ENCODE measurements at places on chromosomes 2 and 18.

DNA sequence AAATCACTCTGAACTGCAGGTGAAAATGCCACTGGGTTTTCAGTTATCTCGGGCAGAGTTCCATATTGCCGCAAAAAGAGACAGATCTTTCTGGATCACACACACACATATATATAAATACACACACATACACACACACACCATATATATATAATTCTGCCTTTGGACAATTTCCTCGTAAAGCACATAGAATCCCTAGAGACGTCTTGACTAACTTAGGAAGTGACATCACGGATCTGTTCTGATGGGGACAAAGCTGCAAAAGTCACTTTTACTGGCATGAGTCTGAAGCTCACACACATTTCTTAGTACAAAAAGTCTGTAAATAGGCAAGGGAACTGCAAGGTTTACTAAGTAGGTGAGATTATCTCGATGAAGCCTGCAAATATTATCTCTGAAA is 28.6 kb upstream of the MBOAT2 start:
- no peak for DNase-seq

- DNase-seq = no peak
These were observed 99.3 kb upstream of the SOX11 start for GRCh38 chr2:5592916-5593315.

DNA sequence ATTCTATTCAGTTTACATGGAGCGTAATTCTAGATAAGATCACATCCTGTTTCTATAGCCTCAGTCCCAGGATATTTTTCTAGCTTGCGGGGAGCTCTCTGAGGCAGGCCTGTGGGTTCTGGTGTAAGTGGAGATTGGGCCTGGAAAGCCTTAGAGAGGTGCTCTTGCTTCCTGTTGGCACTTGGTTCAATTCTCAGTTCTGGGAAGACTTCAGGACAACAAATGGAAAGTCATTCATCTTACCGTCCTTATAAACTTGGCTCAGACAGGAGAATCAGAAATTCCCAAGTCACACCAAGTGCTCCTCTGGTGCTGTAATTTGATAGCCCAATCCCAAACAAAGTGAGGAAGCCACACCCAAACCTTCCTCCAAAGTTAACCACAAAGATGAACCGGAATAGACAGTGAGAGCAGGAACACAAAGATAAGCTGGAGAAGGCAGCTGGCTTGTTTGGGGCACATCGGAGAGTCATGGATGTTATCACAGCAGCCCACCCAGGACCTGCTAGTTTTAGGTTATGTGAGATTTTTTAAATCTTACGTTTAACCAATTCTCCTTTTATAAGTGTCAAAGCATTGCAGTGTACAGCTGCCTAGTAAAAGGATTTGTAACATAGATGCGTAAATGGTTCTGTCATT is 144.3 kb upstream of the MAP3K20 start:
- DNase-seq = no peak

DNA sequence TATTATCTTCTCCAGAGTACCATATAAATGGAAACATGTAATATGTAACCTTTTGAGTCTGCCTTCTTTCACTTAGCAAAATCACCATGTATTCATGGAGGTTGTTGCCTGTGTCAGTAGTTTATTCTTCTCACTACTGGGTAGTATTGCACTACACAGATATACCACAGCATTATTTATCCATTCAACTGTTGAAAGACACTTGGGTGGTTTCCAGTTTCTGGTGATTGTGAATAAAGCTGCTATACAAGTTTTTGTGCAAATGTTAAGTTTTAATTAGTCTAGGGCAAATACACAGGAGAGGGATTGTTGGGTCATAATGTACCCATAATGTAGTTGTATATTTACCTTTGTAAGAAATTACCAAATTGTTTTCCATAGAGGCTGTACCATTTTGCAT is 29.6 kb upstream of the RPRD1A start:
- no peak for DNase-seq

DNA sequence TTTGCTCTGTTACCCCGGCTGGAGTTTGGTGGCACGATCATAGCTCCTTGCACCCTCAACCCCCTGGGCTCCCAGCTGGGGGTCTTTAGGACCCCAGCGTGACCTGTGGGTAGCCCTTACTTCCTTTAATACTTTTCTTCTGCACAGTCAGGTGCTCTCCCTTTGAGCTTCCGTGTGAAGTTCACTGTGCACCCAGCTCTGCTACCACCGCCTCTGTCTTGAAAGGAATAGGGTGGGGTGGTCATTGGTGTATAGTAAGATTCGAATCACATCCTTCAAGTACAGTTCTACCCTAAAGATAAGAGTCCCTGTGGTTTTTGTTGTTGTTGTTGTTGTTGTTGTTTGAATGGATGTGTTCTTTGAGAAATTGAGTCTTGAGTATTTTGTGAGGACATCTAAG is 267.4 kb downstream of the NEDD4L start:
- DNase-seq = no peak

DNA sequence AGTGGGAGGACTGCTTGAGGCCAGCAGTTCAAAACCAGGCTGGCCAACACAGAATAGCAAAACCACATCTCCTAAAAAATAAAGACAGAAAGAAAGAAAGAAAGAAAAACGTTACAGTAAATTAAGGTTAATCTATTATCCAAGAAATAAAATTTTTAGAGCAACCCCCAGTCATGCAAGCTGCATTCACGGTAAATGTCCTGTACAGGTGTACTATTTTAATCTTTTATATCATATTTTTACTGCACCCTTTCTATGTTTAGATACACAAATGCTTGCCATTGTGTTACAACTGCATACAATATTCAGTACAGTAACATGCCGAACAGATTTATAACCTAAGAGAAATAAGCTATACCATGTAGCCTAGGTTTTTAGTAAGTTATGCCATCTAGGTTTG is 6.0 kb downstream of the PDIA6 start:
- DNase-seq = no peak

GRCh38 chr18:10119991-10120390 is 206.2 kb downstream of the VAPA start:
- DNase-seq = no peak

GRCh38 chr18:64253222-64253621 is 104.3 kb upstream of the LINC00305 start:
- no peak for DNase-seq

- DNase-seq = no peak
These were observed 92.3 kb downstream of the STK39 start for GRCh38 chr2:168155046-168155445.

- no peak for DNase-seq
These were observed 53.9 kb downstream of the NGEF start for GRCh38 chr2:232959139-232959538.

DNA sequence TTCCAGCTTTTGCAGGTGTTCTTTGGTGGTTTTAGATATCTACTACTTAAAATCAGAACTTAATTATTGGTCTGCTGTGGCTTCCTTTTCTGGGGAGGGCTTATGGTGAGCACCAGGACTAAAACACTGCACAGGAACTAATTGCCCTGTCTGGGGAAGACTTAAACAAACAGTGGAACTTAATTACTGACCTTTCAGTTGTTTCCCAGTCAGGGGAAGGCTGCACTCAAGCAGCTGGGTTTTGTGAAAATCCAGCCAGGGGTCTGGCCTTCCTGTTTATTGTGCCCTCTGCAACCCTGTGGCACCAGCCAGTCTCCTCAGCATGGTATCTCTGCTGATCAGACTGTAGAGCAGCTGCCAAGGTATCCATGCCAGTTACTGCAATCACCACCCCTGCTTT is 398.2 kb downstream of the ADCYAP1 start:
- DNase-seq = no peak

DNA sequence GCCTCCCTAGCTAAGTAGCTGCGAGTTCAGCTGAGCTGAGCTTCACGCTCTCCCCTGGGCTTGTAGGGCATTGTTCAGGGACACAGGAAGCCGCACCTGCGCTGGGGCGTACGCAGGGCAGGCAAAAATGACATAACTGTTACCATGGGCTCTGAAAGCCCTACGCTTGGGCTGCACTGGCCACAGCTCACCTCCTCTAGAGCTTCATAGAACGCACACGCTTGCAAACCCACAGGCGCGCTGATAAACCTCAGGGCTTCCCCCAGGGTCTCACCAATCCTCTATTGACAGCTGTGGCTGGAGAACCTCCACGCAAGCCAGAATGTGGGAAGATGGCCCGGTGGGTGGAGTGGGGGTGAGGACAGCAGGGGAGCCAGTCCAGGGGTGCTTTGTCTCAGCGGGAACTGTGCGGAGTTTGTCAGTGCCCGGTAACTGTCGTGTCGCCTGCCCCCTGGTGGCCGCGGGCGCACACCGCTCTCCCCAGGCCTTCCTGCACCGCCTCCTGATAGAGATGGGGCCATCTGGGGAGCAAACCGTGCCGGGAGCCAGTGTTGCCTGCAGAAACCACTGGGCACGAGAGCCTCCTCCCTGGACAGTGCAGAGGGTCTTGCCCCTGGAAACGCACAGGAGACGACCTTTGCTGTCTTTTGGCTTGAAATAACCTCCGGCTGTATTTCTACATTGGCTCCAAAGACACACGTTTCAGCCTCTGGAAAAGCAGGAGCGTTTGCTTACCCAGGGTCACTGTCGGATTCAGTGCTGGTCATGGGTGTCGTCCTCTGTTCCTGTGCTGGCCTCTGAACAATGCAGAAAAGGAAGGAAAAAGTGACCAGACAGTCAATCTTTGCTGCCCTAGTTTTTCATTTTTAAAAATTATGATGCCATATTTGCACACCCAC is 17.0 kb upstream of the CIDEA start:
- DNase-seq = peak; percentile 45

- DNase-seq = no peak
These were observed 88.7 kb upstream of the TXNDC2 start for GRCh38 chr18:9796935-9797549.

DNA sequence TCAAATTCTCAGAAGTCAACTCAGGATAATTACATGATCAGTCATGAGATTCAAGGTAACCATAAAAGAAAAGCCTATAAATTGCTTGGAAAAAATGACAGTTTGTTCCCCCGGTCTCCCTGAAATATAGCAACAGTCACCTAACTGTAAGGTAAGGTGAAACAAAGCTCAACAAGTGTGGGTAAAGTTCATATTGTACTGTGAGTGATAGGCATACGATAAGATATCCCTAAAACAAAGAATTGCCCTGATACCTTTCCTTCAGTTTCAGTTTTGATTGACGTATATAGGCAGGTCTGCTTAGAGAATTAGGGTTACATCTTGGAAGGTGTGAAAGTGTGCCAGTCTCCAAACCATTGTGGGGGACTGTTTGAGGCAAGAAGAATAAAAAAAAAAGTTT is 4.0 kb upstream of the CCBE1 start:
- DNase-seq = no peak

DNA sequence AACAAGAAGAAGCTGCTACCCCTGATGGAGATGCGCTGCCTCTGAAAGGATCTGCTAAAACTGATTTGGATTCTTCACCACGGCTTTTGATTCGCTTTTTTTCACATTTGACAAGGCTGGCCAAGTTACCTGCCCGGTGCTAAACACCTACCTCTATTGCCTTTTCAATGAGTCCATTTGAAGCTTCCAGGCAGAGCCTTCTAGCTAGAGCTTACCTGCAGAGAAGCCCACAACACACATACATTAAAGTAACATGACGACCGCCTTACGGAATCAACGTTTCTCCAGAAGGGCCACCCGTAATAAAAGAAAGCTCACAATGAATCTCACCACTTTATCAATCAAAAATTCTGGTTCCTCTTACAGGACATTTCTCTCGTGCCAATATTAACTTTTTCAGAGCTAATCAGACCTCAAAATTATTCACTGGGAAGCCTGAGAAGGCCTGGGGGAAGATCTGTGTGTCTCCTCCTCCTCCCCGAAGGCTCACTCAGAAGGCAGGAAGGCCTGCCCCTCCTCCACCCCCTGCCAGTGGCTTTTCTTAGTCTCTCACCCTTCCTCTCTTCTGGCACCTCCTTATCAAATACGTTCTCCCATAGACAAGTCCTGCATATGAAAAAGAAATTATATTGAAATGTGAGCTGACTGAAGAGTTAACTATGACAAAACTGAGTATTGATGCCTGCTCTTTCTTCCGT is 171.0 kb downstream of the DNER start:
- no peak for DNase-seq

- DNase-seq = no peak
These were observed 100.5 kb downstream of the SCG2 start for GRCh38 chr2:223501641-223502040.

GRCh38 chr2:86498468-86499260 is 57.5 kb downstream of the KDM3A start:
- DNase-seq = no peak

DNA sequence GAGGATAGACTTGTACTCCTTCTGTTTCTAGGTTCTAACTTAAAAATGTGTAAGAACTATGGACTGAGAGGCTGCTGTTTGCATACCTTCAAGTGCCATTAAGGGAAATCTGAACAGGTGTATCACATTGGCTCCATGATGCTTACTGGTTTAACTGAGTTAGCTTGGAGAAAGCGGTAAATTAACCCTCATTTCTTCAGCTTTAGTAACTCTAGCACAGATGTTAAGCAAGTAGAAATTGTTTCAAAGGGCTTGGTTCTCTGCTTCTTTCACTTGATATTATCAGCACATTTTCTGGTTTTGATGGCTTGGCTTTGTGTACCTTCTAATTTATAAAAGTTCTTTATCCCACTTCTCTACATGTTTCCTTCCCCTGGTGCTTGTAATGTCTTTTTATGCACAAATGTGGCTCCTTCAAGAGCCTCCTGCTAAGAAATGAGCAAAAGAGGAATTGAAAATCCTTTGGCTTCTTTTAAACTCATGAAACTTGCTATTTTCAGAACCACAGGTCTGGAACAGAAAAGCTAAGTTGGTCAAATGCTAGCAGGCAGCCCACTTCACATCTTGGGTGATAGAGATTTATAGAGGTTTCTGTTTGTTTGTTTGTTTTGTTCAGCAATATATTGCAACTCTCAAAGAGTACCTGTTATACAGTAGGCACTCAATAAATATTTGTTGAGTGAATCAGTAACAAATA is 249.9 kb upstream of the THUMPD2 start:
- no peak for DNase-seq

DNA sequence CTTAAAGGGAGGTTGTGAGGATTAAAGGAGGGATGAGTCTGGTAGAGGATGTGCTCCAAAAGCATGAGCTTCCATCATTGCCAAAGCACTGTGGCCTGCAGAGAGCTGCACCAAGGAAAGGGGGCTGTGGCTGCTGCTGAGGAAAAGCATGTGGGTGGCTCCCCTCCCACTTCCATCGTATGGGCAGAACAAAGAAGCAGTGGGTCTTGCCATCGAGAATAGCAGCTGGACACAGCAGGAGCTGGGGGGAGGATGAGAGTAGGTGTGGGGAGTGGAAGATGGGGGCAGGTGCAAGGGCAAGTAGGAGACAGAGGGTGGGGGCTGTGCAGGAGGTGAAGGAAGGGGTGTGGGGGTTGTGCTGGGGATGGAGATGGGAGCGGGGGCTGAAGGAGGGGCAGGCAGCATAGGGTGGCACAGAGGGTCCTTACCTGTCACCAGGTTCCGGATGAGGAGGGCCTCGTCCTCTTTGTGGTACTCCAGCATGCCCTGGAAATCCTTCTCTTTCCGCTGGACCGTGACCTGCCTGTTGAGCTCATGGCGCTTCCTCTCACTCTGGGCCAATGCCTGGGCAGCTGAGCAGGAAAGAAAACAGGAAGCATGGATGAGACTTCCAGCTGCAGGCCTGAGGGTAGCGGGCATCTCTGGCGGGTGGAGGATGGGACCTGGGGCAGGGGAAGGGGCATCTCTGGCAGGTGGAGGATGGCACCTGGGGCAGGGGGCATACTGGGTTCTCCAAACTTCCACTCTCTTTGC is 33.6 kb upstream of the ACAA2 start:
- DNase-seq = no peak

GRCh38 chr2:2827761-2828221 is 496.7 kb upstream of the MYT1L start:
- no peak for DNase-seq

- no peak for DNase-seq
These were observed 15.0 kb upstream of the CYS1 start for GRCh38 chr2:10095175-10095574.

GRCh38 chr2:45886171-45886663 is 234.7 kb downstream of the PRKCE start:
- DNase-seq = no peak

Measured in activated T-helper 9 cell treated with anti-CD3 and anti-CD28 coated beads, Interleukin-2, amount 50 U/mL, for 16 hours (primary cell).